ENCODE measurements at places on chromosomes 13 and 19.
A peak's percentile ranks its signal among the peaks of the same experiment; 100 is the strongest.

DNA sequence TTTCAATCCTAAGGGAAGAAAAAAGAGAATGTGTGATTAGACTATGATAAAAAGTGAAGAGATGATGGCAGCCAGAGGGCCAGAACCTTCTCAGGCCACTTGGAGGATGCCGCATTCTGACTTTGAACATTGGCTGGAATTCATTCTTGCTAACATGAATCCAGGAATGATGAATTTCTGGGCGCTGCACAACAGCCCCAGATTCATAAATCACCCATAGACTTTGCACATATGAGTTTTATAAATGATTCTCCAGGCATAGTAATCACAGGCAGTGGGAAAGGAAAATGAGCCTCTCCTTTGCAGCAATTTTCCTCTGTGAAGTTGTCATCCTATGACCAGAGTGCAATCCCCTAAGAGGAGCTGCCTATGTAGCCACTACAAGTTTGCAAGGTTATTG, 555.4 kb downstream of the KCTD12 start:
- H3K36me3 ChIP-seq, result no peaks in the 10 kb centered on the region
- H3K4me1 ChIP-seq, result peaks cover 40% of the 10 kb centered on the region
- H3K27me3 ChIP-seq, result no peaks in the 10 kb centered on the region
- H3K27ac ChIP-seq, result no peak overlapping the region

- no peak for DNase-seq
- H3K4me1 ChIP-seq, result no peaks in the 10 kb centered on the region
- H3K27ac ChIP-seq, result no peak overlapping the region
- H3K27me3 ChIP-seq, result no peaks in the 10 kb centered on the region
- H3K36me3 ChIP-seq, result no peaks in the 10 kb centered on the region
These were observed 18.1 kb downstream of the CDADC1 start for GRCh38 chr13:49265822-49266221.

DNA sequence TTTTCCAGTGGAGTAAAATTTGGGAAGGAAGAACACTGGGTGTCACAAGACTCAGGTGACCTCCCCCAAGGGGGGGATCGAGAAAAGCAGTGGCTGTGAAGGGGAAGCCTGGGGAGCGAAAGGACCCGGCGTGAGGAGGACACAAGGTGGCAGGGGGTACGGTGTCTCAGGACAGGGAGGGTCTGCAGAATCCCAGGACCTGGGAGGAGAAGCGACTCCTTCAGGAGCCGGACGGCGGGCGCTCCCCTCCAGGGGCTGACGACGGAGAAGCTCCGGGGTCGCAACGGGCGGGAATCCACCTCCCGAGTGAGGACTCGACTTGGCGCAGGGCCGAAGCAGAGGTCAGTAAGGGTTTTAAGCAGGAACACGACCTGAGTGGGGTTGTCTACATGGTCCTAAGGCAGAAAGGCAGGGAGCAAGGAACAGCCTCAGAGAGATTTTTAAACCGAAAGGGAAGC, 529 bp downstream of the ZNF836 start:
- DNase-seq, result no peak
- H3K36me3 ChIP-seq, result no peaks in the 10 kb centered on the region
- peak overlapping the region; percentile 61 for H3K4me3 ChIP-seq
- no peak overlapping the region for H3K27ac ChIP-seq
- H3K4me1 ChIP-seq, result no peaks in the 10 kb centered on the region

- no peak overlapping the region for H3K4me3 ChIP-seq
- H3K4me1 ChIP-seq, result no peaks in the 10 kb centered on the region
- no peak for DNase-seq
These were observed 87.3 kb downstream of the ERCC5 start for GRCh38 chr13:102933122-102933521.

- H3K36me3 ChIP-seq, result no peaks in the 10 kb centered on the region
- H3K4me1 ChIP-seq, result no peaks in the 10 kb centered on the region
- no peak overlapping the region for H3K27ac ChIP-seq
These were observed 17.2 kb downstream of the EML2 start for GRCh38 chr19:45621976-45622503.

- H3K27me3 ChIP-seq, result no peaks in the 10 kb centered on the region
- DNase-seq, result no peak
- H3K27ac ChIP-seq, result no peak overlapping the region
- H3K36me3 ChIP-seq, result no peaks in the 10 kb centered on the region
- no peaks in the 10 kb centered on the region for H3K4me1 ChIP-seq
These were observed 580.6 kb upstream of the SPRY2 start for GRCh38 chr13:80921541-80921940.

- no peaks in the 10 kb centered on the region for H3K27me3 ChIP-seq
- no peaks in the 10 kb centered on the region for H3K4me1 ChIP-seq
- no peak overlapping the region for H3K4me3 ChIP-seq
- H3K36me3 ChIP-seq, result 0 out of 2 replicates have a peak, but pooled peaks cover 5% of the 10 kb centered on the region
These were observed 7.4 kb downstream of the SLC25A23 start for GRCh38 chr19:6452223-6452614.

- no peak overlapping the region for H3K4me3 ChIP-seq
- no peaks in the 10 kb centered on the region for H3K36me3 ChIP-seq
- no peaks in the 10 kb centered on the region for H3K4me1 ChIP-seq
- DNase-seq, result no peak
These were observed 1112.6 kb downstream of the PCDH9 start for GRCh38 chr13:66117563-66117962.

DNA sequence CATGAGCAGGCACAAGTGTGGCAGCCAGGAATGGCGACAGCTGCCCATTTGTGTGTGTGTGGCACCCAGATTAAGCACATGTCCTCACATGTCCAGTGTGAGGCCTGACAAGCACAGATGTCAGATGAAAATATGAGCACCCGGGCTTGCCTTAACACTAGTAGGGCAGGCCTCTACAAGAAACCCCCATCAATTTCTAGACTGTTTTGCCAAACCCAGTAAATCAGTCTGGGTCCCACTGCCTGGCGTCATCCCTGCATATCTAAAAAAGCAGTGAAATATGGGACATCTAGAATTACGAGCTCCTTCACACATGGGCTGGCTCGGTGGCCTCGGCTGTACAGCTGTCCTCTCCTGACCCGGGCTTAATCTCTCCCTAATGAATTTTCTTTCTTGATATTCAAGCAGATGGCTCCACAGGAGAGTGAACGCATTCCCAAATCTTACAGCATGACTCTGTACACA, 432.7 kb downstream of the FOXO1 start:
- H3K4me1 ChIP-seq, result no peaks in the 10 kb centered on the region
- H3K27ac ChIP-seq, result no peak overlapping the region
- H3K4me3 ChIP-seq, result no peak overlapping the region
- no peaks in the 10 kb centered on the region for H3K27me3 ChIP-seq
- no peaks in the 10 kb centered on the region for H3K36me3 ChIP-seq
- no peak for DNase-seq

GRCh38 chr13:113001241-113002140, 32.5 kb downstream of the MCF2L start:
- H3K27me3 ChIP-seq, result peaks cover 100% of the 10 kb centered on the region
- H3K36me3 ChIP-seq, result no peaks in the 10 kb centered on the region
- H3K4me1 ChIP-seq, result peaks cover 7% of the 10 kb centered on the region
- H3K4me3 ChIP-seq, result no peak overlapping the region

DNA sequence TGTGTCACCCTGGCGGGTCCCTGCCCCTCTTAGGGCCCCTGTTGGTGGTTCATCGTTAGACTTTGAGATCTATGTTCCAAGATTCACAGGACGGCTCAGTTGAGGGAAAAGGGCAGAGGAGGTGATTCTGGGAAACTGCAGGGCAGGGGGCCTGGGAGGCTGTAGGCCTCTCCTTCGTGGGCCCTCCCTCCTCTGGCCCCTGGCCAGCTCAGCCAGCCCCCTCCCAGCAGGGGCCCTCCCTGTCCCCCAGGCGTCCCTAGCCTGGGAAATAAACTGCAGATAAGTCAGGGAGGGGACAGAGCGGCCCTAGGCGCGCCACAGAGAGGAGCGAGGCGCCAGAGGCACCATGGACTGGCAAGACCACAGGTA, 6.5 kb downstream of the HIF3A start:
- H3K36me3 ChIP-seq, result no peaks in the 10 kb centered on the region
- H3K27me3 ChIP-seq, result peaks cover 52% of the 10 kb centered on the region
- no peak for DNase-seq
- no peaks in the 10 kb centered on the region for H3K4me1 ChIP-seq

GRCh38 chr13:100707818-100708740, 33.5 kb upstream of the TMTC4 start:
- H3K4me1 ChIP-seq, result no peaks in the 10 kb centered on the region
- no peak overlapping the region for H3K27ac ChIP-seq
- no peaks in the 10 kb centered on the region for H3K36me3 ChIP-seq
- no peaks in the 10 kb centered on the region for H3K27me3 ChIP-seq
- H3K4me3 ChIP-seq, result no peak overlapping the region

DNA sequence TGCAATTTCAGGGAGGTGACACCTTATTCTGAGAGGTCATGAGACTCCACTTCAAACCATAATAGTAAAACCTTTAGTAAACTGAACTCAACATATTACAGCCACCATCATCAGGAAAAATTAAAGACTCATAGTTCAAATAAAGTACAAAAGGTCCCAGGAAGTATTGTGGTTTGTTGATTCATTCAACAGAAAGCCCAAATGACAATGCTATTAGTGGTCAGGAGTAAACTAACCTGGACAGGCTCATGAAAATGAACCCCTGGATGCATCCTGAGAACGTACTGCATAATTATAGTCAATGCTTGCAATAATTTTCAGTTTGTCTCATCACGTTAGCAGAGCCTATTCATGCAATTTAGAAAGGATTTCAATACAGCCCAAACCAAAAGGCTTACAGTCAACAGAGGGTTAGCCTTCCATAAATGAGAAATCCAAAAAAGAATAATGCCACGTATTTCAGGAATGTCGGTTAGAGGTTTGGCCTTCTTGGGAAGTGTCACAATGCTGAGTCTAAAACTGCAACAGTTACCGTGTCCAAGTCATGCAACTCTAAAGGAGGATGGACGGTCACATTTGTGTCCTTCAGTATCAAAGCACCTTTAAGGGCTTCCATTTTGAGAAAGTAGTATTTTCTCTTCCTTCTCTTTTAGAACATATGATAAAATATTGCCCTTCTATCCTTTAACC, 280.8 kb downstream of the ABCC4 start:
- H3K27me3 ChIP-seq, result no peaks in the 10 kb centered on the region
- no peaks in the 10 kb centered on the region for H3K4me1 ChIP-seq
- H3K36me3 ChIP-seq, result no peaks in the 10 kb centered on the region
- DNase-seq, result no peak
- no peak overlapping the region for H3K4me3 ChIP-seq

- no peak overlapping the region for H3K4me3 ChIP-seq
- H3K4me1 ChIP-seq, result no peaks in the 10 kb centered on the region
- no peak for DNase-seq
- H3K27me3 ChIP-seq, result no peaks in the 10 kb centered on the region
- H3K36me3 ChIP-seq, result no peaks in the 10 kb centered on the region
- no peak overlapping the region for H3K27ac ChIP-seq
These were observed 4.8 kb upstream of the VSIG10L start for GRCh38 chr19:51346742-51347141.

DNA sequence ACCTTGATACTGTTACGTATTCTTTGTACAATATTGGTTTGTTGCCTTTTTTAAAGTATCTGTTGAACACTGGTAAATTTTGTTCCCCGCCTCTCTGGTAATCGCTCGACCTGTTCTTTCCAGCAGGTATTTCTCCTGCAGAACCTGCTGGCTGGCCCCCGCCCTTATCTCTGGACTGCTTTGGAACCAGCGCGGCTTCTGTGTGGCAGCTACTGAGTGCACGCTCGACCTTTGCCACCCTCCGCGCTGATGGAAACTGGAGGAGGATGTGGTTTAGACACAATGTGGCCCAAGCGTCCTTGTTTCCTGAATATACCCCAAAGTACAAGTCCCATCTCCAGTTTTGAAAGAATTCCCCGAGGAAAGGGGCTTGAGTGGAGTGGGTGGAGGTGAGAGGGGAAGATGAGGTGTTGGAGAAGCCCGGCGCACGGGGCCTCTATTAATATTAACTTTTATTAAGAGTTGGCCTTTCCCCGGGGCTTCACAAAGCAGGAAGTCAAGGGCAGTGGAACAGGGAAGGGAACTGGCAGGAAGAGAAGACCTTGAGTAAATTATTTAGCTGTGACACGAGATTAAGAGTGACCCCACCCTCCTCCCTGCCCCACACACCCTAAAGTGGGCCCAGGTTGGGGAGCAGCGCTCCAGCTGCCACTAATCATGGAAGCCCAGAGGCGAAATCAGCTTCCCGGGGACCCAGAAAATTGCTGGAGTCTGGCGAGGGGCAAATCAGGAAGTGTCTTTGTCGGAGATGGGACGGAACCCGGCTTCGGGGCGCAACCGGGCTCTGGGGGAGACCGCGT, 16.0 kb downstream of the CDX2 start:
- no peaks in the 10 kb centered on the region for H3K27me3 ChIP-seq
- H3K4me3 ChIP-seq, result no peak overlapping the region
- no peak overlapping the region for H3K27ac ChIP-seq
- DNase-seq, result no peak

GRCh38 chr13:59748046-59748445, 415.7 kb downstream of the DIAPH3 start:
- H3K36me3 ChIP-seq, result no peaks in the 10 kb centered on the region
- no peak overlapping the region for H3K27ac ChIP-seq
- H3K27me3 ChIP-seq, result no peaks in the 10 kb centered on the region
- DNase-seq, result no peak

- no peaks in the 10 kb centered on the region for H3K36me3 ChIP-seq
- no peak for DNase-seq
- no peak overlapping the region for H3K4me3 ChIP-seq
These were observed 118.4 kb downstream of the RAB20 start for GRCh38 chr13:110442930-110443621.

DNA sequence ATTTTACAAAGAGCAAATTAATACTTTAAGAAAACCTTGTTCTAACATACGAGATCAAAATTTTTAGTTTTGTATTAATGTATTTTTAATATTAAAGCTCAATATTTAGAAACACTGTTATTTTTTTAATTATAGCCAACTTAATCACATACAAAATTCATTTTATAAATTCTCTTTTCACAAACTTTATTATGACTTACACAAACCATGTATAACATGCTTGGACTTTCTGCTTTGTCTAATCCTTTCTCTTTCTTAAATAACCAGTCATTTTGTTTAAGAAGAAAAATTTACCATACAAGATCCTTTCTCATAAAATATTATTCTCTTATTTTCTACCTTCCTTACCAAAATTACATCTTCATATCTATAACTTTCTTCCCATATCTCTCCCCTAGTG, 62.2 kb downstream of the CYSLTR2 start:
- H3K27me3 ChIP-seq, result no peaks in the 10 kb centered on the region
- no peak overlapping the region for H3K4me3 ChIP-seq
- H3K4me1 ChIP-seq, result no peaks in the 10 kb centered on the region
- no peak for DNase-seq

DNA sequence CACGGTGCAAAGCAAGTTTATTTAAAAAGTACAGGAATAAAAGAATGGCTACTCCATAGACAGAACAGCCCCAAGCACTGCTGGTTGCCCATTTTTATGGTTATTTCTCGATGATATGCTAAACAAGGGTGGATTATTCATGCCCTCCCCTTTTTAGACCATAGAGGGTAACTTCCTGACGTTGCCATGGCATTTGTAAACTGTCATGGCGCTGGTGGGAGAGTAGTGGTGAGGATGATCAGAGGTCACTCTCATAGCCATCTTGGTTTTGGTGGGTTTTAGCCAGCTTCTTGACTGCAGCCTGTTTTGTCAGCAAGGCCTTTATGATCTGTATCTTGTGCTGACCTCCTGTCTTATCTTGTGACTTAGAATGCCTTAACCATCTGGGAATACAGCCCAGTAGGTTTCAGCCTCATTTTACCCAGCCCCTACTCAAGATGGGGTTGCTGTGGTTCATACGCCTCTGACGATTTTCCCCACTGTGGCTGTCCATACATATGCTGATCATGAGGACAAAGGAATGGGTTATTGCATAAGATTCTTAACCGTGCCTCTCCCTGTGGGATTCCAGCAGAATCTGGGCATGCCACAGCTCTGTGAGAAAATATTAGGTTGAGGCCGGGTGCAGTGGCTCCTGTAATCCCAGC, 36.9 kb upstream of the ZNF507 start:
- H3K4me3 ChIP-seq, result no peak overlapping the region
- H3K36me3 ChIP-seq, result no peaks in the 10 kb centered on the region
- H3K27ac ChIP-seq, result no peak overlapping the region
- DNase-seq, result no peak

All from MM.1S (cell line).